GM12878 (cell line): ENCODE measurements at places on chromosomes 1 and 21.

DNA sequence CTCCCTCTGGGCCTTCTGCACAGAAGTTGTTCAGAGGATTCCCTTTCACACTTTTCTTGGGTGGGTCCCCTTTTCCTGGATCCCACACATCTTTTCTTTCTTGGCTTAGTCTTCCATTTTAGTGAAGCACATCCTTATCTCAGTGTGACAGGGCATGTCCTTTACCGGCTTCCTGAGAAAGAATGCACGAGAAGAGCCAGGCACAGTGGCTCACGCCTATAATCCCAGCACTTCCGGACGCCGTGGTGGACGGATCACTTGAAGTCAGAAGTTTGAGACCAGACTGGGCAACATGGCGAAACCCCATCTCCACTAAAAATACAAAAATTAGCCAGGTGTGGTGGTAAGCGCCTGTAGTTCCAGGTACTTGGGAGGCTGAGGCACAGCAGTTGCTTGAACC lies 22.1 kb upstream of the PSMB2 start:
- DNase-seq = no peak

DNA sequence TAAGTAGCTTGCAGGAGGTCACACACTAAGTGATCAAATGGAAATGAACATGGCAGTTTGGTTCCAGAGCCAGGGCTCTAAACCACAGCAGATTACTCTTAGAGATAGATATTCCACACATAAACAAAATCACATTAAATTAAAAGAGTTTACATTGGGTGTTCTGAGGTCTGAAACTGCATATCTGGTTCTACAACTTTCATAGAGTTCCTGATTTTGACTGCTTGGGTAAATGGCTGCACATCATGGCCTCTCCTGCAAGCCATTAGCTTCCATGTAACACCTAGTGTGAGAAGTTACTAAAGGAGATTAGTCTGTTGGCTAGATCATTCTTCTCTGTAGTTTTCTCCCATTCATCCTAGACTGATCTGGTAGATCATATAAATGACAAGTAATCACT lies 12.8 kb upstream of the XCL2 start:
- no peak for DNase-seq

GRCh38 chr1:48772211-48772610 lies 4.5 kb downstream of the BEND5 start:
- DNase-seq = no peak

DNA sequence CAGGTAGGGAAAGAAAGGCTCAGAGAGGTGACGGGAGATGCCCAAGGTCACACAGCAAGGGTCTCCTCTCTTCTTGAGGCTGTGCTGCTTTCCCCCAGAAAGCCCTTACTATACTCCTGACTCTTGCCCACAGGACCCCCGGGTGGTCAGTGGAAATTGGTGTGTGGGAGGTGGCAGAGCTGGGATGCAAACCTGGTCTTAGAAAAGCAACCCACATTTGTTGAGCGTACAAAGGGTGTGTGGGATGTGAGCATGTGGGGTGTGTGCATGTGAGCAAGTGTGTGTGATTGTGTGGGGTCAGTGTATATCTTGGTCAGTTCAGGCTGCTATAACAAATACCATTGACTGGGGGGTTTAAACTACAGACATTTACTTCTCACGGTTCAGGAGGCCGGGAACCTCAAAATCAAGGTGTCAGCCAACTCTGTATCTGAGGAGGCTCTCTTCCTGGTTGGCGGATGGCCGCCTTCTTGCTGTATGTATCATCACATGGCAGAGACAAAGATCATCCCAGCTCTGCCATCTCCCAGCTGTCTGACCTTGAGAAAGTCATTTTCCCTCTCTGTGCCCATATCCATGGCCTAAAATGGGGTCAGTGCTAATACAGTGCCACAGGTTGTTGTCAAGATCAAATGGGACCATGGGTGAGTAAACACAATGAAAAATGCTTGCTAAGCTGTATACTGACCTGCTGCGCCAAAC lies 268.5 kb downstream of the PTPRU start:
- no peak for DNase-seq

DNA sequence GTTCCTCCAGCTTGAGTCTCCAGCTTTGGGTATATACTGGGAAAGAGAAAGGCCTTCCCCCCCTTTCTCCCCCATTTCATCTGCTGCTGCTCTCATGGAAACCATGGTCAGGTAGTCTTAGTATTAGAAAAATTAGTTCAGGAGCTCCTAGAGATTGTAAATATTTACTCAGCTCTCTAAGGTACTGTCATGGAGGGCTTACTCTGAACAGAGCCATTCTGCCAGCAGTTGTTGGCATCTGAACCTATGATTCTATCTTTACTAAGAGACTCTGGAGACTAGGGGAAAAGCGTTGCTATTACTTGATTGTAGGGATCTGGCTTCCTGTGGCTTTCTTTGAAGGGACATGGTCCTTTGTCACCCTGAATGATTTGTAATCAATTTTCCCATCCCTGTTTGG lies 6.1 kb downstream of the INTS3 start:
- no peak for DNase-seq

DNA sequence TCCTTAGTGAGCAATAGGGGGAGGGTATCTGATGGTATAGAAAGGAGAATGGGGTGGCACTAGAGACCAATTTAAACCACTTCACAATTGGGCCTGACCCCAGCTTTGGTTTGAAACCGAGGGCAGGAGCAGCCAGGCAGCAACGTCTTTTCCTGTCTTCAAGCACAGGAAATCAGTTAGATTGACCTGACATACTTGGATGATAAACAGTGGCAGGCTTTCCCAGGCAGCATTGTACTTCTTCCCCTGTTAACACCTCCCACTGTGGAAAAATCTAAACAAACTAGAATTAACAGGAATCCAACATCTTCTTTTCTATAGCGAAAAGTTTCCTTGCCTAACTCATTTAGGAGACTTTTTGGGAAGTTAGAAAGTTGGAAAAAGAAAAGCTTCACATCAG lies 40.6 kb downstream of the SELL start:
- no peak for DNase-seq

- DNase-seq = no peak
Measured at GRCh38 chr1:109787845-109788601, 24.3 kb upstream of the EPS8L3 start.

DNA sequence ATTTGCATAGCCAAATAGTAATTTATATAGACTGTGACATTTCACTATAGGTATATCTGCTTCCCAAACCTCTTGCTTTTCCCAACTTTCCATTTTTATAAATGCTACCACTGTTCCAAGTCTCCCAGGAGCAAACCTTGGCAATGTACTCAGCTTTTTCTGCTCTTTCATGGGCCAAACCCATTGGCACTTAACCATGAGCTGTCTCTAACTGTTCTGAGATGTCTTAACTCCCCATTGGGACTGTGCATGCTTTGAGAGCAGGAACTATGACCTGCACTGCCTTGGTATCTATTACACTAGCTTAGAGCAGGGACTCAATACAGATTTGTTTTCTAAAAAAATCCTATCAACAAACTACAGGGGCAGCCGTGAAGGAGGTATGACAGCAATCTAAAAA lies 22.5 kb upstream of the KHDRBS1 start:
- DNase-seq = no peak

GRCh38 chr1:34904236-34905097 lies 25.0 kb downstream of the DLGAP3 start:
- no peak for DNase-seq

GRCh38 chr1:66443793-66444192 lies 90.2 kb upstream of the SGIP1 start:
- no peak for DNase-seq

DNA sequence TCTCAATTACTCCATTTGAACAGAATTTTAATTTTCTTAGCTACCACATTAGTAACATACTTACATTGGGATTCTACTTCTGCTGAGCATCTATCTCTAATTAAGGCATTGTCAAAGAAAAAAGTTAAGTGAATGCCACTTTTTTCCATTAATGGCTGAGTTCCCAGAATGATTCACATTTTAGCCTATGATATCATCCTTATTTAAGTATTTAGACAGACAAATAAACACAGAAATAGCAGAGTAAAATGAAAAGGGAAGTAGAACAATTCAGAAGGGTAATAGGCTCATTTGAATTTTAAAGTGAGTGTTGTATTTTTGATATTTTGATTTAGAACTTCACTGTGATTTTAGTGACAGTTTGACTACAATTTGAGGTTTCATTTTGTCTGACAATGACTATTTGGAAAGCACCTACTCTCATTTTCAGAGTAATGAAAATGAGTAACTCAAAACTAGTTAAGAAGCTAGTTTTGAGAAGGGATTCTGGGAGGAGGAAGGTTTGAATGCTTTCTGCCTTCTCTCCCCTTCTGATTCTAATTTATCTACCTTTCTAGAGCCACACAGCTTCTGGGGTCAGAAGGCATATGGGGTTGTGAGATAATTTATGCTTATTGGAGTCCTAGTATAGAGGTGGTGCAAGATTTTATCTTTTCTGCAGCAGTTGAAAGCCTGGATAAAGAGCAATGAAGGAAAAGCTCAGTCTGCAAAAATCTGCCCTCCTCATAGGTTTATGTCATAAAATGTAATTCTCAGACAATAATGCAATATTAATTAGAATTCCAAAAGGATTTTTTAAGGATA lies 15.5 kb downstream of the LYPLAL1 start:
- DNase-seq = peak; percentile 69

DNA sequence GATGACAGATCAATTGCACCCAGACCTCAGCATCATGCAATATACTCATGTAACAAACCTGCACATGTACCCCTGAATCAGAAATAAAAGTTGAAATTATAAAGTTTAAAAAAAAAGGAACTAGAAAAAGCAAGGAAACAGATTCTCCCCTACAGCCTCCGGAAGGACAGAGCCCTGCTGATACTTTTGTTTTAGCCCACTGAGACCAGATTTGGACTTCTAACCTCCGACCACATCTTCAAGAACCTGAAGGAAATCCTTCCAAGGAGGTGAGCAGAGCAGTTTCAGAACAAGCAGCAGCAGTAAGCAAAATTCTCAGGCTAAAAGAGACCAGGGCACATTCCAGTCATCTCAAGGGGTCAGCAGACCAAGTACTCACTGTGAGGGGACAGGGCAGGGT lies 54.5 kb downstream of the TM2D1 start:
- no peak for DNase-seq

GRCh38 chr1:30083800-30084464 lies 639.5 kb downstream of the MATN1 start:
- no peak for DNase-seq

GRCh38 chr1:43450251-43450941 lies 3.3 kb downstream of the HYI start:
- no peak for DNase-seq

DNA sequence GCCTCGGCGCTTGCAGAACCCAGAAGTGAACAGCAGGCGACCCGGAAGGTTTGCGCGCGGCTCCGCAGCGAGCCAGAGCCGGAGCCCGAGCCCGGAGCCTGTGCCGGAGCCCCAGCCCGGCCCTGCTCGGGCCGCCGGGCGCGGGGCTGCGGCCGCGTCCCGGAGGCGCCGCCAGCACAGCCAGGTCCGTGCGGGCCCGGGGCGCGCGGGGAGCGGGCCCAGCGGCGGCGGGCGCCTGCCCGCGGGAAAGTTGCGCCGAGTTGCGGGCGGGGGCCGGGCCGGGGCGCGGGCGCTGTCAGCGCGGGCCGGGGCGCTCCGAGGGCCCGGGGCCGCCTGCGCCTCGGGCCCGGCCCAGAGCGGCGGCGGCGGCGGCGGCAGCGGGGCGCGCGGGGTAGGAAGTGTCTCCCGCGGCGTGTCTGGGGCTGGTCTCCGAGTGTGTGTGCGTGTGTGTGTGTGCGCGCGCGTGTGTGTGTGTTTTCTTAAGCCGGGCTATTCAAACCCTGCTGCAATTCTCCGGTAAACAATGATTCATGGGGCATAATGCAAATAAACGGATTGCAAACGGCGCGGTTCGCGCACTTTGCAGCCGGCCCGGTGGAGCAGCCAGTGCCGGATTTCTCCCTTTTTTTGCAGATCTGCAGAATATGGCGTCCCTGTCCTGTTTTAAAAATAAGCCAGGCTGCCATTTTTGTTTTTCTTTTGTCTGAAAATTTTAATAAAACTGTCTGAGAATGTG lies at the start of gene ZNF362:
ZNF362 (plus strand) TSS at position 22 of the 736 bp plus-strand sequence. CDS start 14,083 bp downstream, outside the sequence.
- no peak for DNase-seq

DNA sequence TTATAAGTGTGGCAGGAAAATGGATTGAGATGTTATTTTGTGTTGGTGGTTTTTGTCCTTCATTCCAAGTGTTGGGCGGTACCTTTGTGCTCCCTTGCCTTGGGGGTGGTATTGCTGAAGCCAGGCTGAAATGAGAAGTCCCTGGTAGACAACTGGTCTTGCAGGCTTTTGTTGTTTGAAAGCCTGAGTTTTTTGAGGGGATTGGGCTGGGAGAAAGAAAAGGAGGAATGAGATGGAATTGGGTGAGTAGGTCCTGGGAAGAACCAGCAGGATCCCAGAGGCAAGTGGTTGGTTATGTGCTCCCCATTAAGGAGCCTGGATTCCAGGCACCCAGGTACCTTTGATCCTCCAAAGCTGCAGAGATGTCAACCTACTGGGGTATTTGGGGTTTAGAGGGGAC lies 93.7 kb upstream of the SLC2A1 start:
- no peak for DNase-seq

DNA sequence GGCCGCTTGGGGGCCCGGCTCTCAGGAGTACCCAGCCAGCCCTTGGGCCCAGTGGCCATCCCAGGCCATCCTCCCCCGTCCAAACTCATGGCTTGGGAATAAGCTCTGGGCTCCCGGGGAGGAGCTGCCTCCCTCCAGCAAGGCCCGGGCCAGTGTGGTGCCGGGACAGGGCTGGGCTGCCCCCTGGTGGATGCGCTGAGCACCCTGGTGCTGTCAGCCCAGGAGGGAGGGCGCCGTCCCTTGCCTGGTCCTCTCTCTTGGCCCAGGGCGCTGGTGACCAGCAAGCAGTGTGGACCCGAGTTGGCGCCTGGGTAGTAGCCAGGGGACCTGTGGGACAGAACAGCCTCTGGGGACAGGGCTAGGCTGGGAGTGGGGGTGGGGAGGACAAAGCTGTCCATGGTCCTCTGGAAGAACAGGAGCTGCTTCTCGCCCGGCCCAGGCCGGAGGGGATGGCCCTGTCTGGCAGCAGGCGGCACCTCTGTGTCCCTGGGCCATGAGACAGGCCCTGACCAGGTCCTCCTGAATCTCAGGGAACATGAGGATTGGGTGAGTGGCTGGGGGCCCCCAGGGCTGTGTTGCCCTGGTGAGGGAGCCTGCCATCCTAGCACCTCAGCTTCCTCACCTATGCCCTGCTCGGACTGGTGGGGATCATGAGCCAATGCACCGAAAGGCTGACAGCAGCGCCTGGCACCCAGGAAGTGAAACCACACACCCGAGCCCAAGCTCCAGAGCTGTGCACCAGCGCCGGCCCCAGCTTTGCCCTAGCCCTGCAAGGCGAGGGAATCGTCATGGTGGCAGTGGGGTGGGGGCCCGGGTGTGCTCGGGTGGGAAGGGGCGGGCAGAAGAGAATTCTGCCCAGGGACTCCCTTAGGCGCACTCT lies 9.4 kb downstream of the MORN1 start:
- DNase-seq = no peak

GRCh38 chr1:17743008-17743647 lies 12.0 kb upstream of the ACTL8 start:
- no peak for DNase-seq

- peak; percentile 5 for DNase-seq
Measured at GRCh38 chr1:178189814-178190213, 95.9 kb downstream of the RASAL2 start.
